Activated CD8-positive, alpha-beta memory T cell treated with anti-CD3 and anti-CD28 coated beads for 36 hours (primary cell): ENCODE measurements at places on chromosomes 5 and 9. TPM values are rescaled to one million over a fixed set of nuclear protein-coding genes. Genes with fewer than 3 reads are reported as not detected.

Gene BSPRY
- 6.1 TPM for total RNA-seq

Gene MLANA
- not detected for total RNA-seq

Gene PBX3
- total RNA-seq, result 14.7 TPM

Gene GARIN3
- total RNA-seq, result 0.25 TPM

Gene SPAAR
- not detected for total RNA-seq

Gene TPPP
- total RNA-seq, result 0.29 TPM

Gene MAP1B
- total RNA-seq, result 0.13 TPM

Gene OBP2B
- not detected for total RNA-seq

Gene WWC1
- 1.9 TPM for total RNA-seq

Gene GFPT2
- 0.27 TPM for total RNA-seq

Gene PCDHA1
- not detected for total RNA-seq

Gene RNF183
- not detected for total RNA-seq

Gene RNF44
- total RNA-seq, result 47.2 TPM

Gene BTNL8
- not detected for total RNA-seq

Gene SARDH
- 2.1 TPM for total RNA-seq

Gene DND1
- 3.4 TPM for total RNA-seq

Gene PCDHA10
- not detected for total RNA-seq

Gene KLHL3
- 3.6 TPM for total RNA-seq

Gene CSF1R
- not detected for total RNA-seq

Gene PLCXD3
- not detected for total RNA-seq

Gene SET
- total RNA-seq, result 929 TPM

Gene BTF3
- 1,035 TPM for total RNA-seq

Gene RASEF
- not detected for total RNA-seq

Gene SPATA31C1
- total RNA-seq, result not detected

Gene TBC1D13
- 19.6 TPM for total RNA-seq

Gene ADGRD2
- total RNA-seq, result not detected

Gene PCDHGB4
- 0.06 TPM for total RNA-seq

Gene ANKRD33B
- 22.9 TPM for total RNA-seq

Gene SHB
- total RNA-seq, result 2.6 TPM

Gene IL3
- 68.0 TPM for total RNA-seq

Gene PCA3
- not detected for total RNA-seq

Gene KCNMB1
- not detected for total RNA-seq

Gene PLEKHG4B
- 0.04 TPM for total RNA-seq

Gene CDK7
- 42.1 TPM for total RNA-seq

Gene BAAT
- 0.08 TPM for total RNA-seq

Gene MGAT1
- total RNA-seq, result 128 TPM

Gene SPATA31E1
- total RNA-seq, result not detected

Gene KCNN2
- not detected for total RNA-seq

Gene CSF2
- 397 TPM for total RNA-seq

Gene DMRT3
- total RNA-seq, result not detected

Gene NTNG2
- total RNA-seq, result 1.2 TPM

Gene SHISAL2B
- not detected for total RNA-seq

Gene SLC25A2
- total RNA-seq, result 0.21 TPM

Gene FAM151B
- total RNA-seq, result 0.42 TPM

Gene DAB2IP
- 0.38 TPM for total RNA-seq
